DMS53 (cell line): ENCODE measurements at places on chromosomes 11 and 22.

GRCh38 chr11:62555464-62556107 lies 9.0 kb upstream of the AHNAK start:
- DNase-seq: peak; percentile 41

DNA sequence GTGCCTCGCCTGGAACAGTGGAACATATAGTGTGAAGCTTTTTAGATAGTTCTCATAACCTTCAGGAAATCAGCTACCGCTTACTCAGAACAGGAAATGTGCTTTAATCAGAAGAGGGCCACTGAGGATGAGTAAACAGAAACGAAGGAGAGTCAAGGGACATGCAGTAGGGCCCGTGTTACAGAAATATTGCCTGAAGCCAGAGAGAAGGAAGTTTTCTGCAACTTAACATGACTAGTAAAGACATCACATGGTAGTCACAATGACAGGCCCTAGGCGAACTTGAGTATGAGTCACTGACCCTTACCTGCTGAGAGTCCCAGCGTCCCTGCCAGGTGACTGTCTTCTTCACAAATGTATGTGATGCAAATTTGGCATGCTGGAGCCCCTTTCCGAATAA lies 39.4 kb downstream of the CARD18 start:
- DNase-seq: peak; percentile 66

GRCh38 chr11:119783466-119784400 lies 54.7 kb upstream of the NECTIN1 start:
- no peak for DNase-seq

- no peak for DNase-seq
These were observed 21.5 kb downstream of the ZNF280B start for GRCh38 chr22:22487059-22487458.

- DNase-seq: peak; percentile 81
These were observed 6.7 kb upstream of the MCAM start for GRCh38 chr11:119323532-119324033.
